ENCODE measurements at places on chromosomes 4 and X.

DNA sequence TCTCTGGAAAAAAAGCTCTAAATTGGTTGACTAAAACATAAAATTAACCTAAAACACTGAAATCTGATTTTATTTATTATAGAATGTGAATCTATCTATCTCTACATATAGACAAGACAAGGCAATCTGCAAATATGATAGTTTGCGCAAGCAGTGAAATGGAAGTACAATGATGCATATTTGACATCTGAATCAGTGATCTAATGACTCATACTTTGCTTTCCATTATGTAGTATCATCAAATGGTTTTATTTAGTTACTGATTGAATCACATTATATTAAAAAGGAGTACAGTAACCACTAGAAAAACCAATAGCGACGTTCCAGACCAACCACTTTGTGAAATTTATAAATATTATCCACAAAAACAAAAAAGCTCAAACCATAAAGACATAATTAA is 1969.3 kb downstream of the PCDH7 start:
- no peak for DNase-seq

DNA sequence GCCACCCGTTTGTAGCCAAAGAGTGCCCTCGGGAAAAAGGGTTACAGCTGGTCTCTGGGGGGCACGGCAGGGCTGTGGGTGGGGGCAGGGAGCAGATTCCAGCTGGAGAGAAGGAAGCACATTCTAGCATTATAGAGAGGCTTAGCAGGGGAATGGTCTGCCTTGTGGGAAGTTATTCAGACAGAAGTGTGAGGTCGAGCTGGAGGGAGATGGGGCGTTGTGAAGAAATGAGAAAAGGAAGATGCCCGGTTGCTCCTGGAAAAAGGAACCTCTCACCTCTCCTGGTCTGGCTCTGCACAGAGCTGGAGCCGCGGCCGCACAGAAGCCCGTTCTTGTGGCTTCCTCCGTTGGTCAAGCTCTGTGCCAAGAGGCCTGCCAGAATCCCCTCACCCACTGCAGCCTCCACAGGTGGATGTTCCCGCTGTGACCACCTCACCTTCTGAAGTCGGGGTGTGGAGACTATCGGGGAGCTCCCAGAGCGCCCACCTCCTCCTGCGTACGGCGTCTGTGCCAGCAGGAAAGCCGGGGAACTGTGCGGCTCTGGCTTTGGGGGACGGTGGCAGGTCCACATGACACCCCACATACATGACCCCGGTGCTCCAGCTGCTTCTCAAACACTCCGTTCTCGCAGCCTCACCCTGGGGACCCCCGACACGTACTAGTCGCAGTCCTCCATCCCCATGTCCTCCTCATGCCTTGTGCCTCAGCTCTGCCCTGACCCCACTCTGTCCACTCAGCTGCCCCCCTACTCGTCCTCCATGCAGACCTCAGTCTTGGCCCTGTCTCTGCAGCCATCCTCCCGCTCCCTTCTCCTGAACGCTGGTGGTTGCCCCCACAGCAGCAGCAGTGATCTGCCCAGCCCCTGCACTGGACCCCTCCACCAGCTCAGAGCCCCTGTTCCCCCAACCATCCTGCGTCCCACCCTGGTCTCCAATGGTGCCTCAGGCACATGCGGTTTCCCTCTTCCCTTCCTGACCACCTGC is 52.2 kb upstream of the HGFAC start:
- DNase-seq: no peak

- no peak for DNase-seq
These were observed 15.9 kb downstream of the GPC4 start for GRCh38 chrX:133399411-133399810.

GRCh38 chr4:147110473-147111367 is 165.1 kb upstream of the TTC29 start:
- DNase-seq: no peak

- peak; percentile 23 for DNase-seq
These were observed 450 bp downstream of the ACSL1 start for GRCh38 chr4:184825141-184825895.

DNA sequence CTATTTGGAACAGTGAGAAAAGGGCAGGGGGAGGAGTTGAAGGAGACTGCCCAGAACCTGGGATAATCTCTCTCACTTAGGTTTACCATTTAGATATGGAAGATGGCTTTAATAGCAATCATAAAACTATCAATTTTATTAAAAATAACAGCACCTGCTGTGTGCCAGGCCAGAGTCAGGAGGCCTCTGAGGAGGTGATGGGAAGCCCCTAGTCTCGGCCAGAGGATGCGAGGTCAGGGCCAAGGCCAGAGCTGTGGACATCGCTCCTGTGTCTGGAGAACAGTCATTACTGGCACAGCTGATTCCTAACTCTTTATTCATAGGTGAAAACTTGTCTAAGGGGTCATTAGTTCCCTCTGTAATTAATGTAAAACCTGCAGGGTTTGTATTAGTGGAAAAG is 4.2 kb upstream of the IQSEC2 start:
- no peak for DNase-seq

GRCh38 chrX:318739-319578 is at the start of gene GTPBP6:
GTPBP6 (minus strand) TSS chrX:318796; CDS start chrX:318787, 9 bp downstream.
- DNase-seq: peak; percentile 92

- DNase-seq: no peak
These were observed 203.7 kb upstream of the EMCN start for GRCh38 chr4:100721490-100721889.

DNA sequence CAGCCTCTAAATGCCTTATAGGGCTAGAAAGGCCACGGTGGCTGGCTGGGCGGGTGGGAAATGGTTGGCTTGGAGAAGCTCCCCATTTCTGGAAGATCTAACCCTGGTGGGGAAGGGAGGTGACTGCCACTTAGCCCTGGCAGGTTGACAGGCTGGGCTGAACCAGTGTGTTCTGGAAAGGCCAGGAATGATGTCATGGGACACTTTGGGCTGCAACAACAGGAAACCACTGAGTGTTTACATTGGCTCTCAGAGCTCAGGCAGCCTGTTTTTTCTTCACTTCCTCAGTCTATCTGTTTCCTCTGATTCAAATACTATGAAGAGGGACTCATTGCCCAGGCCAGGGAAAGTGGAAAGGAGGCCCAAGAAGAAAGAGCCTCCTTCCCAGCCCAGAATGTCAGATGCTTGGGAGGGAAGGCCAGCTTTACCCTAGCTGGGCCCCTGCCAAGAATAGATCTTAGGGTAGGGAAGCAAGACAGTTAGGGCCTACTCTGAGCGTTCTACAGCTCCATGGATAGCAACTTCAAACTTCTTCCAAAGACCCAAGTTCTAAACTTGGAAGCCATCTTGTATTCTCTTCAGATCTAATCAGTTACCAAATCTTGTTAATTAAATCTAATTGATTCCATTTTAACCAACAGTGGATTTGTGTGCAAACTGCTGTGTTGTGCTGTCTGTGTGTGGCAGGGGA is 65.8 kb upstream of the MSN start:
- peak; percentile 32 for DNase-seq

GRCh38 chr4:66640233-66640990 is 904.9 kb downstream of the CENPC start:
- DNase-seq: no peak

- DNase-seq: no peak
These were observed 26.4 kb downstream of the ENPP6 start for GRCh38 chr4:184191267-184191666.

Data from activated CD4-positive, alpha-beta T cell treated with anti-CD3 and anti-CD28 coated beads, Interleukin-2, amount 50 U/mL, for 24 hours (primary cell).